HFFc6 (cell line): ENCODE measurements at places on chromosomes 4 and X.
A peak's percentile ranks its signal among the peaks of the same experiment; 100 is the strongest.

- no peak for DNase-seq
Observed at GRCh38 chr4:3707423-3708102, 58.6 kb upstream of the ADRA2C start.

- no peak for DNase-seq
Observed at GRCh38 chr4:156247470-156247869, 293.8 kb upstream of the CTSO start.

- DNase-seq, result no peak
Observed at GRCh38 chrX:152177497-152178269, 39.3 kb upstream of the MAGEA10 start.

DNA sequence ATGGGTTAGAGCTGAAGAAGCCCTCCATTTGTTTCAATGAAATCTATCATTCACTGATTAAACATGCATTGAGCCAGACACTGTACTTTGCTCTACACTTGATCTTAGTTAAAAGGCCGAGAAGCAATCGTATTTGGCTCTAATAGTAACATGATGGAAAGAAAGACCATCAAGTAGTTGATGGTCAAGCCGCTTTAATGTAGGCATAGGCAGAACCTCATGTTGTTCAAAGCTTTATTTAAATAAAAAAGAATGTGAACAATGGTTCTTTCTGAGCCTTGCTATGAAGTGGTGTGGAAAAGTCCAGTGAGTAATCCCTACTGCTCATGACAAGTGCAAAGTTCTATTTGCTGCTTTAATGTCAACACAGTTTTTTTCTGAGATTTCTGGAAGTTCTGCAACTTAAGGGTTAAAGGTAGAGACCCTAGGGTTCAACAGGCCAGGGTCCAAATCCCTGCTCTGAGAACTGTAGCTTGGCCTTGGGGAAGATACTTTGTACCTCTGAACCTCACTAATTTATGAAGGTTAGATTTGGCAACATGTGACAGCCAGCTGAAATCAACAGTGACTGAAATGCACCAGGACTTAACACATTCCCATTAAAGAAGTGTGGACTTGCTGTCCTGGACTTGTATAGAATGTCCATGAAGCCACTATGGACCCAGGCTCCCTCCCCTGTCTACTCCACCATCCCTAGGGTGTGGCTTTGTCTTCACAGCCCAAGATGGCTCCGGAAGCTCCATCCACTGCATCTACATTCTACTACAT, 17.9 kb upstream of the LAP3 start:
- DNase-seq, result no peak

GRCh38 chrX:20571611-20572010, 304.9 kb upstream of the RPS6KA3 start:
- no peak for DNase-seq

DNA sequence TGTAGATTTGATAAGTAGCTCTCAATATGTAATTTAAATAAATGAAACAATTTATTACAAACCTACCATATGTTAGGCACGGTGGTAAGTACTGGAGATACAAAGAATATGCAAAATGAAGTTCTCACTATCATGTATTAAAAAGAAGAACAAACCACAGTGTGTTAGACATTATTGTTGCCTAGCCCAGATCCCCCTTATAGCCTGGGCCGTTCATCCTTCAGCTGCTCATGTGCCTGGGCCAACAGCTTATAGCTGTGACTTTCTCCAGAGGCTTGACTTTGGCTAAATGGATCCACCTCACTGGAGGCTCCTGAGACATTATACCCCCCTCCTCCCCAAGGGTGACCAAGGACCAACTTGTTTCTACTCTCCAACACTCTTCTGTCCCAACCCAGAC, 29.8 kb upstream of the CCNG2 start:
- DNase-seq, result no peak

GRCh38 chrX:83819304-83819703, 41.6 kb upstream of the CYLC1 start:
- no peak for DNase-seq

- DNase-seq, result no peak
Observed at GRCh38 chr4:6095023-6095752, 77.0 kb upstream of the C4orf50 start.

- DNase-seq, result no peak
Observed at GRCh38 chr4:158122501-158122900, 50.3 kb downstream of the GASK1B start.

GRCh38 chr4:89134775-89135319, 23.5 kb downstream of the TIGD2 start:
- DNase-seq, result peak; percentile 74

DNA sequence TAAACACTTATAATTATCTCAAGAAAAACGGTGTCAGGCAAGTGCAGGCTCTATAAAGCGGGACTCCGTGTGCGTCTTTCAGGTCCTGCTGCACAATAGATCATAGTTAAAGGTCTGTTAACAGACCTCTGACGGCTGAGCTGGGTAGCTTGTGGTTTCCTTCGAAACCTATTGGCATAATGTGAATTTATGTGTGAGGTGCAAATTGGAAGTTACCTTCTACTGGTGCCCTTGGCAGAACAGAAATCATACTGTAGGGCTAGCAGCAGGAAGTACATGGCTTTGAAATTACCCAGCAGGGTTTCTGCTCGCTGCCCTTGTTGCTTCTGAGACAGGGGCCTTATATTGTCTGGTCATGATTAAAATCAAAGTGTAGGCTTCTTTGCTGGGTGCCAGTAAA, 216.4 kb upstream of the HAND2 start:
- DNase-seq, result no peak

DNA sequence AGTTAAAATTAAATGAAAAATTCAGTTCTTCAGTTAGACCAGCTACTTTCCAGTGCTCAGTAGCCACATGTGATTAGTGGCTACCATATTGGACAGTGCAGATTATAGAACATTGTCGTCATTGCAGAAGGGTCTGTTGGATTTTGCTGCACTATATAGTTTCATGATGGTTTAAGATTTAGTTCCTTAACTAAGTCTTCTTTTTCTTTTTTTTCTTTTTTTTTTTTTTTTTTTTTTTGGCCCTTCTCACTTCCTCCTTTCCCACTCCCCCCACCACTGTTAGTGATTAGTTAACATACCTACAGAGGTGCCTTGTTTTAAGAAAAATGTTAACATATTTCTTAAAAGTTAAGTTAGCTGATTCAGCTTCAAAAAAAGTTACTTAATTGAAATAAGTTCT, 9.0 kb downstream of the RAB9A start:
- DNase-seq, result no peak

DNA sequence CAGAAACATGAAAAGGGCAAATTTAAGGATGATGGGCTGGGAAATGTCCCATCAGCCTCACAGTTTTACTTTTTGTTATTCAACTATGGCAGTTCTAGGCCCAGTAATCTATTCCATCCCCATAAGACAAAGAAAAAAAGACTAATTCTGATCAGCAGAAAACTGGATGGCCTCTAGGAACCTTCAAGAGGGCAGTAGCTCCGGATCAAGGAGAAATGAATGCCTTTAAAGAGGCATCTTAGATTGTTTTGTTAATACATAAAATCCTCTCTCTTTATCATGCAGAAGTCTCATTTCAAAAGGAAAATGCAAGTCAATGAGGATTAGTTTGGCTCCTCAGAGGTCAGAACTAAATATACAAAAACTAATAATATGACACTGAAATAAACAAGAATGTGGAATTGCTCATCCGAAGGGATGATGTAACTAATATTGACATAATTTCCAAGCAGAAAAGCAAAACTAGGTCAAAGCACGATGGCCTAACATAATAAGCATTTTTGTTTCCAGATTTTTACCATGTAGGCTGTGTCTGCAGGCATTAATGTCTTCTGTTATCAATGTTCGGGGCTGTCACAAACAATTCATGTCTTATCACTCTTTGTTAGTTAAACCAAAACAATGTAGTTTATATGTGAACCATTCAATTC, 8.8 kb downstream of the MID1 start:
- no peak for DNase-seq

DNA sequence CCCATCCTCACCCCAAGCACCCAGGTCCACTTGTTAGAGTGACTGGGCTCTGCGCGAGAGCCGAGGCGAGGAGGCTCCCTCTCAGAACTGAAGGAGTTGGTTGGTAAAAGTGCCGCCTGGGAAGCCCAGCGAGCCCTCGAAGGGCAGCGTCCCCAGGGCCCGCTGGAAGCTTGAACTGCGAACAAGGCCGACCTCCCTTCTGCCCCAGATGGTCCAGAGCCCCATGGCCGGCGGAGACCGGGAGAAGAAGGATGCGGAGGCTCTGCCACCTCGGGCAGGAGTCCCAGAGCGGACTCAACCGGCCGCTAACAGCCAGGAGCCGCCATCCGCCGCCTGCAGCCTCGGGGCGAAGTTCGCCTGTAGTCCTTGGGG, 116.3 kb upstream of the TEX13C start:
- no peak for DNase-seq

DNA sequence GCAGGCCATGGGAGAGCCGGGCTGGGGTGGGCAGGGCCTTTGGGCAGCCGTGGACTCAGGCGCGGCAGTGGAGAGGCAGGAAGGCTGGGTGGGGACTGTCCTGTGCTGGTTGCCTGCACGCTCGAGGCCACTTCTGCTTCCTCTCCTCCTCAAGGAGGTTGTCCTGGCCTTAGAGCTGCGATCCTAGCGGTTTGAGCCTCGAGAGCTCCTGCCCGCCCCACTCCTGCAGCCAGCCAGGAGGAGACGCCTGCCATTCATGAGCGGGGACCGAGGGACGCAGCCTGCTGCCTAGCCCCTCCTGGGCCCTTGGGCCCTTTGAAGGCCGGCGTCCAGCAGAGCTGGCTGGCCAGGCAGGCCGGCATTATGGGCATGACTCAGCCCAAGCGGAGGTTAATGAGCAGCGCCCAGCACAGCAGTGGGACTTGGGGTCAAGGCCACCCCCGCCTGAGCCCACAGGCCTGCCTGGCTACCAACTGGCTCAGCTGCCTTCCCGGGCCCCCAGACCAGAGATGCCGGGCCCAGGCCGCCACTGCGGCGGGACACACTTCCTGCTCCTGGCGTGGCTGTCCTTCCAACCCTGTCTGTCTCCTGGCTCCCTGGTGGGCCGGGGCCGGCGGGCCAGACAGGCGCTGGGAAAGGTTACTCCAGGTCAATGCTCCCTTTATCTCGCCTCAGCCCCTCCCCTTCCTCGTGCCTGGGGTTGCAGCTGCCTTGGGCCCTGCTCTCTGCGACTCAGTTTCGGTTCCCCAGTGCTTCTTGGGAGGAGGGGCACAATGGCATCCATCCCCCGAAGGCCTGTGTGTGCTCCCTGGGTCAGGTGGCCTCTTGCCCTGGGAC, 1.8 kb downstream of the ABCD1 start:
- peak; percentile 45 for DNase-seq

DNA sequence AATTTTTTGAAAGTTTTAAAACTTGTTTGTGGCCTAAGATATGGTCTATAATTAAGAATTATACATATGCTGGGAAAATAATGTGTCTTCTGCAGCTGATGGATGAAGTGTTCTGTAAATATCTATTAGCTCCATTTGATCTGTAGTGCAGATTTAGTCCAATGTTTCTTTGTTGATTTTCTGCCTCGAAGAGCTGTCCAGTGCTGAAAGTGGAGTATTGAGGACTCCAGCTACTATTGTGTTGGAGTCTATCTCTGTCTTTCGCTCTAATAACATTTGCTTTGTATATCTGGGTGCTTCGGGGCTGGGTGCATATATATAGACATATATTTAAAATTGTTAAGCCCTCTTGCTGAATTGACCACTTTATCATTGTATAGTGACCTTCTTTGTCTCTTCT, 2127.3 kb downstream of the PCDH7 start:
- DNase-seq, result no peak

GRCh38 chrX:150903110-150903508, 4.6 kb upstream of the CD99L2 start:
- no peak for DNase-seq

DNA sequence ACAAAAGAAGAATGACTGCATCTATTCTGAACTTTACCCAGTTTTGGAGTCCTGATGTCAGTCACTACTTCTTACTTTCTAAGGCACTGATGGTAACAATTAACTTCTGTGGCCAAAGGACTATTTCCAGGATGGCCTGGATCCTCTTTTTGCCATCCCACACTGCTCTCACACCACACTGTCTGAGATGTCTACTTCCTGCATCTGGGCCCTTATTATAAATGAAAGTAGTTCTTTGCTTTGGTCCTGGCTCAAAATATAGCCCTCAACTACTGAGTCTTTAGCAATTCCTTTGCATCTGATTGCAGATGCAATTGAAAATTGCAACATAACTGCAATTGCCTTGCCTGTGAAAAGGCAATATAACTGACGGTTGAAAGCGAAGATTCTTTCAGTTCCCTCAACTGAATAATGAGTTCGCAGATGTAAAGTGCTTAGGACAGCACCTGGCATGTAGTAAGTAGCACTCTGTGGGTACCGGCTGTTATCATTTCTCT, 44.2 kb downstream of the COQ2 start:
- no peak for DNase-seq

GRCh38 chr4:36163198-36163597, 81.1 kb downstream of the ARAP2 start:
- DNase-seq, result no peak

- DNase-seq, result peak; percentile 28
Observed at GRCh38 chr4:120769227-120769626, 153.3 kb downstream of the PRDM5 start.

DNA sequence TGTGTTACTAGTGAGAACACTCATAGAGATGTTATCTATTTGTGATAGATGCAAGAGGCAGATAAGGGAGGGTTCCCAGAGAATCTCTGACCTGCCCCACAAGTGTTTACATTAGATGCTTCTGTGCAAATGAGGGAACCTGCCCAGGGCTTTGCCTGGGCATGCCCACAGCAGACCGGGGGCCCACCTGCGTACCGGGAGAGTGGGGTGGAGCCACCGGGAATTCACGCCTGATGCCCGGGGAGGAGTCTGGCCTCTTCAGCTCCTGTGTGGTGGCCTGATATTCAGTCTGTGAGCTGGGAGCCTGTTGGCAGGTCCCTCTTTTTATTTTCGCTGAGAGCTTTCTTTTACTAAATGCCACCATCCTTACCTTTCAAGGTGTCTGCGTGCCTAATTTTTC, 155.7 kb downstream of the SNCA start:
- DNase-seq, result no peak

GRCh38 chr4:101807351-101807750, 16.8 kb downstream of the BANK1 start:
- DNase-seq, result no peak

DNA sequence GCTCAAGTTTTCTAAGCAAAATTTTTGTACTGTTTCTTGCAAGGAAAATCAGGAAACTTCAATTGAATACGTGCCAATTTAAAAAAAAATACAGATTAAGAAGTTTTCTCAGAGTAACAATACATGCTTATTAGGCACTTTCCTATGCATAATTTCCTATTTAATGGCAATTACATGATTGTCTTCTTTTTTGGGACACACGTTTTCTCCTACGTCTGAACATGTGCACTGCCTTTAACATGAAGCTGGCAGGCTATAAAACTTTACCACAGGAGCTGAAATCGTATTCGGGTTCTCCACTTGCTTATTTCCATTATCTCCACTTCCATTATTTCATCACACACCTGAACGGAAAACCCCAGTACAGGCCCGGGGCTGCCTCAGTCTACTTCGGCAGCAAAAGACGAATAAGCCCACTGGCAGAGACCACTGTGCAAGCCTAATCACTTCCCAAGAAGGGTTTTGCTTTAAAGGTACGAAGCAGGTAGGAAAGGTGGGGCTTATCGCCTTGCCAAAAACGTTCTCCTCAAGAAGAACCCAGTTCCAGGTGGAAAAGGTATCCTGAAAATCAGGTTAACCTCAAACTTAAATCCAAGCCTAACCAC, 575 bp downstream of the RCHY1 start:
- no peak for DNase-seq
